ENCODE measurements at places on chromosomes 12 and 14.

DNA sequence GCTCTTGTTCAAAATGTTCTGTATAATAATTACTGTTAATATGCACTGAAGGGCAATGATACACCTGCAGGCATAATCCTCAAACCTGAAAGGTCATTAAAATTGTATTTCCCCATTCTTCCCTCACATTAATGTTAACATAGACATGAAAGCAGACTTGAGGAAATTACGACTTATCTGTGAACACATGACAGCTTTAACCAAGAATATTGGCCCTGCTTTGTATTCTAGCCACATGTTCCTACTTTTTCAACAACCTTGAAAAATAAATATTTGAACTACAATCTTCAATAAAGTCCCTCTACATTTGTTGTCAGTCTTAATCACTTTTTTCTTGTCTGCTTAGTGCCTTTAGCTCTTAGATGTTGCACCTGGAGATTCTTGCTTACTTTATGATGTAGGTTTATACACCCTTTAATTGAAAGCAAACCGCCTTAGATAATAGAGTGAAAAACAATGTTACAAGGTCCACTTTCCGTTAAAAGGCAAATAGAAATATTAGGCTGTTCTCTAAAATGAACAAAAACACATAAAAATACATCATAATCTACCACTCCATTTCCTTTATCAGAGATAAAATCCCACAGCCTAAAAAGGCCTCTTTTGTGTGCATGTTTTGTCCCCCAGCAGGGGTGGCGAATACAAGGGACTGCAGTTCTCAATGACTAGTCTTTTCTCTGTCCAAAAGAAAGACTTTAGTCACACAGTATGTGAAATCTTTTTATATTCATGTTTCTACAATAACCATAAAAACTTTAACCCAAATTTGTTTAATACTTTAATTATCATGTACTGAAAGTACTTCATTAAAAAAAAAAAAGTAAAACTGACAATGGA, 55.9 kb downstream of the ZFC3H1 start:
- peaks cover 58% of the 10 kb centered on the region for H3K36me3 ChIP-seq
- DNase-seq = no peak
- H3K4me3 ChIP-seq = no peak overlapping the region
- H3K27me3 ChIP-seq = no peaks in the 10 kb centered on the region
- peaks cover 7% of the 10 kb centered on the region for H3K4me1 ChIP-seq

DNA sequence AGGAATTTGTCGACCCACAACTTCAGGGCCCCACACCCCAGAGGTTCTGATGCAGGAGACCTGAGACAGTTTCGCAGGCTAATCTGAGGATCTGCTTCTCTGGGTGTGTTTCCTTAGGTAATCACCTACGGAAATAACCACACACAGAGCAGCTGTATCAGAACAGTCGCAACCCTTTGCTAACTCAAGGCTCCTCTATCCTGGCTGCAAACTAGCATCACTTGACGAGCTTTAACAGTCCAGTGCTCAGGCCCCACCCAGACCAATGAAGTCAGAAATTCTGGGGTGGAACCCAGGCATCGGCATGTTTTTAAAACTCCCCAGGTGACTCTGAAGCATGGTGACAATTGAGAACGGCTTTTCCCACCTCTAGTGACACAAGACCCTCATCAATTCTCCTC, 20.7 kb downstream of the SLC7A7 start:
- H3K4me3 ChIP-seq = no peak overlapping the region
- H3K4me1 ChIP-seq = peaks cover 2% of the 10 kb centered on the region
- DNase-seq = no peak
- H3K36me3 ChIP-seq = no peaks in the 10 kb centered on the region
- no peak overlapping the region for H3K27ac ChIP-seq

GRCh38 chr12:104632724-104633201, 176.0 kb downstream of the CHST11 start:
- H3K36me3 ChIP-seq = peaks cover 27% of the 10 kb centered on the region
- H3K4me1 ChIP-seq = peaks cover 21% of the 10 kb centered on the region
- no peak overlapping the region for H3K27ac ChIP-seq
- no peak overlapping the region for H3K4me3 ChIP-seq
- no peaks in the 10 kb centered on the region for H3K27me3 ChIP-seq

- no peak for DNase-seq
- no peaks in the 10 kb centered on the region for H3K4me1 ChIP-seq
- H3K27ac ChIP-seq = no peak overlapping the region
- peaks cover 24% of the 10 kb centered on the region for H3K27me3 ChIP-seq
- H3K36me3 ChIP-seq = no peaks in the 10 kb centered on the region
These were observed 124.6 kb downstream of the KCNK10 start for GRCh38 chr14:88198446-88198845.

DNA sequence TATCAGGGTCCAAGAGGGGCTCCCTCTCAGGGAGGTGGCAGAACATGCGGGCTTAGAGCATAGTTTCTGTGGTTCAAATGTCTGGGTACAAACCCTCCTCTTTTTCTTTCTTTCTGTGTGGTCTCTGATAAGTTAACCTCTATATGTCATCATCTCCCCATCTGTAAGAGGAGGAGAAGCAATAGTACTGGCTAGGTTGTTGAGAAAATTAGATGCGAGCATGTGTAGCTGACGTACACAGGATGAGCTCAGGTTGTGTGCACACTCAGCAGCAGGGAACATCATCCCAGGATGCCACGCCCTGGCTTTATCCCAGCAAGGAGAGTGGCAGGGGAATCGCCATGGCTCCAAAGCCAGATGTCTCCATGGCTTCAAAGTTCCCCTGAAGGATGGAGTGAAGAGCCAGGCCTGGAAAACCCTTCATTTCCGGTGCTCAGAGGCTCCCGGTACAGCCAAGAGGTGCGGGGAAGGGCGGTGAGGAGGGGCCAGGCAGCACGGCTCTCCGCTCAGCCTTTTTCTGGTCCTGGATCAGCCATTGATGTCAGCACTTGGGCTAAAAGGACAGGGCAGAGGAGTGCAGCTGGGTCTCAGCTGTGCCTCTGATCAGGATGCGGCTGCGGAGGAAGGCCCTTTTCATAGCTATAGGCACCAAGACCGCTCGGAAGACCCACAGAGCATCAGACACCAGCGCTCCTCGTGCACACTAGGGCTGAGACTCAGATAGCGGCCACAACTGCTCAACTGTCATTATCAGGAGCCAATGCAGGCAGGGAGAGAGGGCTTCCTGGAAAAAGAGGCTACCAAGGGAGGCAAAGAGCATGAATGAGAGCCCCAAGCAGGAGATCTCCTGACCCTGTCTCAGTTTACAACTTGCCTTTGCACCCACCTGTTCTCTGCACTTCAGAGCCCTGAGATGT, 41.5 kb downstream of the ARL6IP4 start:
- no peak overlapping the region for H3K4me3 ChIP-seq
- H3K27me3 ChIP-seq = no peaks in the 10 kb centered on the region
- H3K36me3 ChIP-seq = peaks cover 2% of the 10 kb centered on the region
- no peak overlapping the region for H3K27ac ChIP-seq
- H3K4me1 ChIP-seq = peaks cover 16% of the 10 kb centered on the region

All from activated naive CD8-positive, alpha-beta T cell treated with anti-CD3 and anti-CD28 coated beads, Interleukin-2, amount 10 ng/mL, durations not matched to agents 7 days and 5 days (primary cell).